ENCODE measurements at places on chromosomes 2 and 18.

DNA sequence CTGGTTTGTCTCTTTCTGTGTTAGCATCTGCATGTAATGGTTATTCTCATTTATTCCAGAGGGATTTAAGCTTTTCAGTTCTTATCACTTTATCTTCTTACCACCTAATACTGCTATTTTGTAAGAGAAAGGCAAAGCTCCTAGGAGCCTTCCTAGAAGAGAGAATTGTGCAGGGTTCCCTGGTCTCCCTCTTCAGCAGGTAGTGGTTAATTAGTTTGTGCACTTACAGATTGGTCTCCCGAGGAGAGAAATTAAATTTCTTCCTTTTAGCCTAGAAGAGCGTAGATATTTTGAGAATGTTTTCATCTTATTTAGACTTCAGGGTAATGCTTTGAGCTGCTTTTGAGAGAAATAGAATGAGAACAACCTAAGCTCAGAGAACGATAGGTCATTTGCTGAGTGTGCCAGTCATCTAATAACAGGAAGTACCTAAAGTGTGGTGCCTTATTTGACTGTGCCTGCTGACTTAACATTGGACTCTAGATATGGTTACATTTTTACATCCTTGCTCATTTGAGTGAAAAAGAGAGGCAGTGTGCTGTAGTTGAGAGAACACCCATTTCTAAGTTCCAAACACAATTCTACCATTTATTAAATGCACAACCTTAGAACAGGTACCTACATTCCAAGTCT lies 651.4 kb downstream of the STK39 start:
- no peaks in the 10 kb centered on the region for H3K4me1 ChIP-seq
- H3K36me3 ChIP-seq = no peaks in the 10 kb centered on the region
- H3K27me3 ChIP-seq = no peaks in the 10 kb centered on the region
- no peak overlapping the region for H3K4me3 ChIP-seq
- no peak for DNase-seq
- no peak overlapping the region for H3K27ac ChIP-seq

GRCh38 chr18:3450799-3451182 lies 819 bp downstream of the TGIF1 start:
- DNase-seq = no peak
- peak overlapping the region; percentile 98 for H3K4me3 ChIP-seq
- no peaks in the 10 kb centered on the region for H3K36me3 ChIP-seq
- H3K27me3 ChIP-seq = no peaks in the 10 kb centered on the region
- H3K27ac ChIP-seq = no peak overlapping the region
- no peaks in the 10 kb centered on the region for H3K4me1 ChIP-seq

GRCh38 chr18:26487437-26487836 lies 60.9 kb downstream of the KCTD1 start:
- H3K27me3 ChIP-seq = no peaks in the 10 kb centered on the region
- 0 out of 2 replicates have a peak, but pooled peaks cover 2% of the 10 kb centered on the region for H3K4me1 ChIP-seq
- DNase-seq = no peak
- H3K36me3 ChIP-seq = no peaks in the 10 kb centered on the region
- H3K27ac ChIP-seq = no peak overlapping the region
- H3K4me3 ChIP-seq = no peak overlapping the region

DNA sequence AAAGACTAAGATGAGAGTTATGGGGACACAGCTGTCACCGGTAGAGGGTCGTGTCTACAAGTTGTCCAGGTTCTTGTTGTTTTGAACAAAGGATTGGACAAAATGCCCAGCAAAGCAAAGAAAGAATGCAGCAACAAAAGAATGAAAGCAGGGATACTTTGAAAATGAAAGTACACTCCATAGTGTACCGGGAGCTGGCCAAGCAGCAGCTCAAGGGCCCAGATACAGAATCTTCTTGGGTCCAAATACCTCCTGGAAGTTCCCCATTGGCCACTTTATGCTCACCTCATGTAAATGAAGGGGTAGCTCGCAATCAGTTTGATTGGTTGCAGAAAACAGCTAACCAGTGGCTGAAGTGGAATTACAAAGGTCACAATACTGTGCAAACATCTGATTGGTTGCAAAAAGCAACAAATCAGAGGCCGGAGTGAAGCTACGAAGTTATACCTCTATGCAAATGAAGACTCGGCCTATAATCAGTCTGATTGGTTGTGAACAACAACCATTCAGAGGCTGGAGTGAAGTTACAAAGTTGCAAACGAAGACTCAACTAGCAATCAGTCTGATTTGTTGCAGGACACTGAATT lies 474.9 kb upstream of the TMEFF2 start:
- no peak for DNase-seq
- H3K27ac ChIP-seq = no peak overlapping the region
- H3K4me1 ChIP-seq = no peaks in the 10 kb centered on the region
- no peak overlapping the region for H3K4me3 ChIP-seq

DNA sequence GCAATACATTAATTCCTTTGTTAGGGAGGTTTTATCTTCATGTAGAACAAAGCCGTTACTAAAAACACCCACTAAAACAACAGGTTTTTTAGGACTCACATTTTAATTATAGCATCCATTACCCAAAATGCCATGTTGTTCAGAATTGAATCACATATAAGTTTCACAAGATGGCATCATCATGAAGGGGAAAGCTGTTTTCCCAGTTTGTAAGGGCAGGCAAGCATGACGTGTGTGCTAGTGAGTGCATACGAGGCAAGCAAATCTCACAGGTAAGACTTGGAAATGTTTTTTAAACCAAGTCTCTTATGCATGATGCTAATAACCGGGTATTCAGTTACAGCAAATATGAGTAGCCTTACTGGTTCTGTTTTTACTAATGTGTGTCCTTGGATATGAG lies 111.8 kb upstream of the NFATC1 start:
- no peaks in the 10 kb centered on the region for H3K36me3 ChIP-seq
- H3K4me3 ChIP-seq = no peak overlapping the region
- no peak overlapping the region for H3K27ac ChIP-seq
- H3K4me1 ChIP-seq = no peaks in the 10 kb centered on the region

- no peak overlapping the region for H3K4me3 ChIP-seq
- H3K27me3 ChIP-seq = no peaks in the 10 kb centered on the region
- H3K36me3 ChIP-seq = no peaks in the 10 kb centered on the region
- peaks cover 1% of the 10 kb centered on the region for H3K4me1 ChIP-seq
- no peak overlapping the region for H3K27ac ChIP-seq
These were observed 507.6 kb upstream of the SPHKAP start for GRCh38 chr2:228689053-228689452.

- no peaks in the 10 kb centered on the region for H3K36me3 ChIP-seq
- no peaks in the 10 kb centered on the region for H3K27me3 ChIP-seq
- H3K4me1 ChIP-seq = no peaks in the 10 kb centered on the region
These were observed 58.8 kb downstream of the NAB1 start for GRCh38 chr2:190707726-190708125.

- H3K27me3 ChIP-seq = no peaks in the 10 kb centered on the region
- no peak overlapping the region for H3K4me3 ChIP-seq
- H3K36me3 ChIP-seq = no peaks in the 10 kb centered on the region
- no peaks in the 10 kb centered on the region for H3K4me1 ChIP-seq
These were observed 29.0 kb upstream of the PLA2R1 start for GRCh38 chr2:160091381-160091780.

GRCh38 chr2:167607731-167608130 lies 639.7 kb downstream of the STK39 start:
- no peak overlapping the region for H3K27ac ChIP-seq
- no peak overlapping the region for H3K4me3 ChIP-seq
- no peaks in the 10 kb centered on the region for H3K4me1 ChIP-seq
- H3K36me3 ChIP-seq = no peaks in the 10 kb centered on the region
- no peaks in the 10 kb centered on the region for H3K27me3 ChIP-seq
- no peak for DNase-seq

GRCh38 chr18:40925071-40925541 lies 1029.9 kb upstream of the PIK3C3 start:
- no peaks in the 10 kb centered on the region for H3K36me3 ChIP-seq
- no peak overlapping the region for H3K27ac ChIP-seq
- H3K27me3 ChIP-seq = no peaks in the 10 kb centered on the region
- H3K4me3 ChIP-seq = no peak overlapping the region

- no peak for DNase-seq
- no peak overlapping the region for H3K27ac ChIP-seq
- H3K36me3 ChIP-seq = no peaks in the 10 kb centered on the region
- no peaks in the 10 kb centered on the region for H3K4me1 ChIP-seq
These were observed 950.7 kb upstream of the FAM98A start for GRCh38 chr2:34549710-34550345.

DNA sequence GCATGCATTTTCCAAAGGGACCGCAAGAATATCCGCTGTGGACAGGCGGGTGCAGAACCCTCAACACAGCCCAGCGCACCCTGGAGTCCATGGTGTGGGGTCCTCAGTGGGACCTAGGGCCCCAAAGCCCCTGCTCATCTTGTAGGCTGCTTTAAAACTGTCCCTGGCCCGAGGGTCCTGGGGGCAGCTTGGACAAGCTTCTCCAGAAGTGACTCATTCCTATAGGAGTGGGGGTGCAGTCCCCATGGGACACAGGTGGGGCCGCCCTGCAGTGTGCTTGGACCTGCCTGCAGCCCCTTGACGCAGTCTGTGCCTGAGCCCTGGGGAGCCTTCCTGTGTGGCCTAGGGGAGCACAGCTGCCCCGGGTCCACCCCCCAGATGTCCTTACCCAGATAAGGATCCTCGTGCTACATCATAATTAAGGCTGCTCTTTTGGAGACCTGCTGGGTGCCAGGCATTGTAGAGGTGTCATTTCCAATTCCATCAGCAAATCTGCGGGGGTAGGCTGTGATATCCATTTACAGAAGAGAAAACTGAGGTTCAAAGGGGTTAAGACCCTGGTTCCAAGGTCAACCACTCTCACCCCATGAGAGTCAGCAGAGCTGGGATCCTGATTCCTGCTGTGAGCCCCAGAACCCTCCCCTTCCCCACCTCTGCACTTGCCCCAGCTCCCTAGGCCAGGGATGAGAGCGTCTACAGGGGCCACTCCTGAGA lies 1.7 kb upstream of the HS6ST1 start:
- no peaks in the 10 kb centered on the region for H3K36me3 ChIP-seq
- DNase-seq = no peak

DNA sequence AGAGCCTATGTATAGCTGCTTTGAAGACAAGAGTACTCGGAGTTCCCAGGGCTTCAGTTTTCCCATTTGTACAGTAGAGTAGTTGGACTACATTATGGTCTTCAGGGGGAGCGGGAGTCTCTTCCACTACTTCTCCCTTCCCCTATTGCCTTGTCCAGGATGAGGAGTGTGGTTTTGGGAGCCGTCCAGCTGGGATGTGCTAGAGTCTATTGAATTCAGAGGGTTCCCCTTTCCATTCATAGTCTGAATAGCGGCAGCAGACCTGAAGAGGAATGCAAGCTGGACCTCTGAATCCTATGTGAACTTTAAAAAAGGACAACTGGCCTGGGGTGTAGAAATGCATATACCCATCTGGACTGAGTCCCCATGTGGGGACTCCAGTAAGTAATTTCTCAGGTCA lies 43.5 kb upstream of the EPG5 start:
- no peak overlapping the region for H3K4me3 ChIP-seq
- no peaks in the 10 kb centered on the region for H3K36me3 ChIP-seq
- no peak for DNase-seq
- no peaks in the 10 kb centered on the region for H3K27me3 ChIP-seq

DNA sequence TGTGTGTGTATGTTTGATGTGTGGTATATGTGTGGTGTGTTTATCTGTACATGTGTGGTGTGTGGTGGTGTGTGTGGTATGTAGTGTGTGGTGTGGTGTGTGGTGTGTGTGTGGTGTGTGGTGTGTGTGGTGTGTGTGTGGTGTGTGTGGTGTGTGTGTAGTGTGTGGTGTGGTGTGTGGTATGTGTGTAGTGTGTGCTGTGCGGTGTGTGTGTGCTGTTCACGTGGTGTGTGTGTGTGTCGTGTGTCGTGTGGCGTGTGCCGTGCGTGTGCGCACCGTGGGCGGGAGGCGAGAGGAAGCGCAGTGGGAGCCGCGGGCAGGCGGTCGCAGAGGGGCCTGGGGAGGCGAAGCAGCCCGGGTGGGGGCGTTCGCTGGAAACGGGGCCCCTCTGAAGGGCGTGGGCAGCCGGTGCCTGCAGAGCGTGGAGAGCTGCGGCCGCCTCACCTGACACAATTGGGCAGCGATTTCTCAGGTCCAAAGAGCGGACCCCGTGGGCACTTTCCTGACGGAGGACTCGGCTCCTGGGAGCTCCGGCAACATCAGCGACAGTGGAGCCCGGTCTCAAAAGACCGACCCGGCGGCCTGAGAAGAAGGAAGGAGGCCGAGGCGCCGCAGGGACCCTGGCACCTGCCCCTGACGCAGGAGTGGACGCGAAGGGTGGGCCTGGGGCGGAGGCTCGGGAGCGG lies 741.1 kb upstream of the SALL3 start:
- H3K4me3 ChIP-seq = no peak overlapping the region
- no peak overlapping the region for H3K27ac ChIP-seq
- no peaks in the 10 kb centered on the region for H3K27me3 ChIP-seq
- DNase-seq = no peak
